SK-N-MC (cell line): ENCODE measurements at places on chromosomes 16 and 17.

DNA sequence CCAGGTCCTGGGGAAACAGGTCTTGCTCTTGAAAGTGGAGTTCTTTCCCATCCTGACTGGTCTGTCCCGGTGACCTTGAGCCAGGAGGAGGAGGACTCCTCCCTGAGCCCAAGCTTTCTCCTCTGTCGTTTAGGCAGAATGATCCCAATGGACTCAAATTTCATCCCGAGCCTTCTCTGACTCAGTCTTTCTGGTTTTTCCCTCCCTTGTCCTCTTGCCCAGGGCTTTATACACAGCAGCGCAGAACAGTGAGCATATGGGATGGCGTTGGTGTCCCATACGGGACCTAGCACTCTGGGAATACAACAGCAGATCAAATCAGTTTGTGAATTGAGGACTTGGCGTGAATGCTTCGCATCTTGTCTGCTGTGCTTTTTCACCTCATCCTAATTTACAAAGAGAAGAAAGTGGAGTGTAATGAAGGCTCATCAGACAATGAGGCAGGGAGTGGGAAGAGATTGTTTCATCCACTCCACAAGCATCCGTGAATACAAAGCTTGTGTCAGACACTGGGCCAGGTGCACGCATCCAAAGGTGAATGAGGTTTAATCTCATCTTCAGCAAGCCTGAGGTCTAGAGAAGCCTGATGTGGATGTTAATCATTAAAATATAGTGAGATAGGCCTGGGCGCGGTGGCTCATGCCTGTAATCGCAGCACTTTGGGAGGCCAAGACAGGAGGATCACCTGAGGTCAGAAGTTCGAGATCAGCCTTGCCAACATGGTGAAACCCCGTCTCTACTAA lies 1.1 kb upstream of the XYLT1 start:
- DNase-seq: no peak

- DNase-seq: no peak
These were observed 21.8 kb downstream of the FAM20A start for GRCh38 chr17:68579194-68579927.

GRCh38 chr17:38577244-38577643 lies 28.5 kb downstream of the SRCIN1 start:
- no peak for DNase-seq

DNA sequence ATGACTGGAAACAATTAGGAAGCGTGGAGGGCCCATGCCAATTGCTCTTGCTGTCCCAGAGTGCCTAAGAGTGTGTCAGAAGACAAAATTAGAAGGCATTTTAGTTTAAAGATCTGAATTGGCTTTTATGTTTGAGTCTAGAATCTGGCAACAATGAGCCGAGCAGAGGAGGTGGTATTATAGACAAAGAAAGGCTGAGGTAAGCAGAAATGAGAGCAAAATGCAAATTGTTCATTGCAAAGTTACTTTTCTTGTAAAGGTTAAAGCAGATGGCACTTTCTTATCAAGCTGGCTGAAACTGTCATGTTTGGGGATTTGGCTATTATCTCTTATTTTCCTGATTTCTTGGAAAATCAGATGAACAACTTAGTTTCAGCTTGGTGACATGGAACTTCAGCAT lies 3.3 kb downstream of the MYL4 start:
- no peak for DNase-seq

GRCh38 chr17:75404731-75405364 lies 630 bp downstream of the GRB2 start:
- DNase-seq: no peak

GRCh38 chr17:51029568-51030463 lies 90.9 kb downstream of the SPAG9 start:
- no peak for DNase-seq

DNA sequence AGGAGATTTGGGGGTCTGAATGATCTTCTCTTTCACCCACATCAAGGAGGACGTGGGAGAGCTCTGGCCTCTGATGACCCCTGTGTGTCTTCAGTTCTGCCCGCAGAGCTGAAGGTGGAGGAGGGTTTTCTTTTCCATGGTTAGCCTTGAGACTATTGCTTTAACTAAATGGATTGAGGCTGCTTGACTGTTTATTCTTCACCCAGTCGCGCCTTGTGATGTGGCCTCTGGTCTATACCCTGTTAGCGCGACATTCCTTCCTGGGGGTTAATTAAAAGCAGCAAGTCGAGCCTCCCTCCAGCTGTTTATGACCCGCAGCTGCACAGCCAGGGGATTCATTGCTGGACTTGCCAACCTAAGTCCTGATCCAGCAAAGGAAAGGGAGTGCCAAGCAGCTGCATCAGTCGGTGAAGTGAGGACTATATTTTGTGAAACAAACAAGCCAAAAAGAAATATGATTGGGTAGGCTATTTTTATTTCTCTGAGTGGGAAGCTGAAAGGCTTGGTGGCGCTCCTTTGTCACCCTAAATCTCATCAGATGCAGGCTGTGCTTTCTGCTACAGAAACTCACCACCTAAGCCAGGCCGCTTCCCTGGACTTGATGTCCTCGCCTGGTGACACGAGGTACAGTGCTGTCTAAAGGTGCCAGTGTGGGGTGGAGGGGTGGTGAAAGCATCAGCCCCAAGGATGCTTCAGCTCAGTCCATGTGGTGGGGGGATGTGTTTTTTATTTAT lies 11.0 kb upstream of the SEC14L1 start:
- DNase-seq: no peak

DNA sequence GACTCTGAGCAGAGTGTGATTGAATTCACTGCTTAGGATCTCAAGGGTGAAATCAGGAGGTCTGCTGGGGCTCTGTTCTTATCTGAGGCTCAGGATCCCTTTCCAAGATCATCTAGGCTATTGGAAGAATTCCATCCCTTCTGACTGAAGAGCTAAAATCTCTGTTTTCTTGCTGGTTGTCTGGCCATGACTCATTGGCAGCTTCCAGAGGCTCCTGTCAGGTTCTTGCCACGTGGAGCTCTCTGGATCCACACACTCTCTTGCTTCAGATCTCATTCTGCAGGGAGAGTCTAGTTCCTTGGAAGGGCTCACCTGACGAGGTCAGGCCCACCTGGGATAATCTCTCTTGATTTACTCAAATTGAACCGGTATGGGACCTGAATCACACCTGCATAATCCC lies 930.7 kb downstream of the CDH8 start:
- no peak for DNase-seq

- DNase-seq: no peak
These were observed 192.5 kb downstream of the CDH13 start for GRCh38 chr16:82819286-82819685.

DNA sequence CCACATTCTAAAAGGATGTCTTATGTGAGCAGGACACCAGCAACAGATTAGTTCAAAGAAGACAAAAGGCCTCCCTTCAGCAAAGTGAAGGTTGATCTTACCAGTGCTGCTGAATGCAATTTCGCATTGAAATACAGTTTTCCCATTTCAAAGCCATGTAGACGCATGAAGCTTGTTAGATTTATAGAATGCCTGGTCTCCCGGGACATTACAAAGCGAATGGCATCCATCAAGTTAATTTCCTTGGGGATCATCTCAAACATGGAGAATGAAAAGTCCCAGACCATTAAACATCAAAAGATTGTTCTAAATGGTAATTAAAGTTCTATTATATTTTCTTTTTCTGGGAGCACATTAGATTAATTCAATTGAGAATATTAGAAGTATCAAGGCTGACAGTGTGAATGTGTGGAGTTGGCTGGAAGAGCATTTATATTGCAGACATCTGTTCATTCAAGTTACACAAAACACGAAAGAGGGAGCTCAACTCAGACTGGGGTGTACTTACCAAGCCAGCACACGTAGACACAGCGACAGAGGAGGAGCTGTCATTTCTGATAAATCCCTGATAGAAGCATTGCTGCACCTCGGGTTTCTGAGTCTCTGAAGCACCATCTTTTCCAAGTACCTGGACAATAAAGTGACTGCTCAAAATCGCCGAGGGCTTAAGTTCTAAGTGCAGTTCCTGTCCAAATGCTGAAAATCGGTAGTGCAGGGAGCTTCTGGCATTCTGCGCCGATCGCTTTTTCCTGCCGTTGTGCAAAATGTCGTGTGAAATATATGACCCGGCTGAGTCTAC lies 3.8 kb downstream of the ADAMTS18 start:
- DNase-seq: no peak

DNA sequence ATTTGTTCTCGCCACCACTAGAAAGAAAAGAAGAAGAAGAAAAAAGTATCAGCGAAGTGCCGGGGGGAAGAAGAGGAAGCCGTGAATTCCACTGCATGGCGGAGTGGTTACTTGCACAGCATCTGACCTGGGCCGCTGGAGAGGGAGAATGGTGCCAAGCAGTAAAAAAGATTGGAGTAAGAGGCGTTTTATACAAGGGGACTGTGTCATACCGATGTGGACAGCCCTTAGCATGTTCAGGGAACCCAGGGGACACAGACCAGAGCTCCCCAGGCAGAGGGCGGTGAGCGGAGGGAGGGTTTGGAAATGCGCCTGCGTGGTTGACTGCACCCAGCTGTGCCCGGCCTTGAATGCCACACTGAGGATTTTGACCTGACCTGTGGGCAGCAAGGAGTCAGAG lies 52.8 kb downstream of the PLXDC1 start:
- no peak for DNase-seq

- no peak for DNase-seq
These were observed 147.6 kb downstream of the XYLT1 start for GRCh38 chr16:17323171-17323570.

GRCh38 chr17:1112875-1113274 lies 66.9 kb downstream of the ABR start:
- no peak for DNase-seq

DNA sequence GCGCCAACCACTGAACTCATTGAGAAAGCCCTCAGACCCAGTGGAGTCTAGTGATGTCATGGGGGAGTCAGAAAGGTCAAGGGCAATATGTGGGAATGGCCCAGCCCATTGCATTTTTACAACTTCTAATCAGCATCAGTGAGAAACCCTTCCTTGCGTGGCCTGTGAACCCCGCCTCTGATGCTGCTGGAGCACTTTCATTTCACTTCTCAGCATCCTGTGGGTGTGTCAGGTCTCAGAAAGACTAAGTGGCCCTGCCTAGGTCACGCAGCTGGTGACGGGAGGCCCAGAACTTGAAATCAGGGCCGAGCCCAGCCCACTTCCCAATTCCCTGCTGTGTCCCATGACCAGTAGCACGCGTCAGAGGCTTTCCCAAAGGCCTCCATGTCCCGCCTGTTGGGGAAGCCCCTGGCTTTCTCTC lies 6.1 kb downstream of the DNAI2 start:
- DNase-seq: no peak

DNA sequence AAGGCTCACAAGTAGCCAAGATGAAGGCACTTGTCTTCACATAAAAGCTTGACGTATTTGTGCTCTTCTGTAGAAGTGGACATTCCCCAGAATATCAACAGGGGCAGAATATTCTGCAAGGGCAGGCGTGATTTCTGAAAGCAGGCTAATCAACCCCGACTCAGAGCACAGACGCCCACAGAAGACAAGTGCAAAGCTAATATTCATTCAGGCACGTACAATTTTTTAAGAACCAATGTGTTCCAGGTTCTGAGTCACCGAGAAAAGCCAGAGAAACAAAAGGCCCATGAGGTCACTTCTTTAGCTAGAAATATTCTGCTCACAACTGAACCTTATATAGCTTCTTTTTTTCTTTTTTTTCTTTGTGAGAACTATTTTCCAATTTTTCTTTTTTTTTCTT lies 121.6 kb downstream of the DNAH9 start:
- no peak for DNase-seq

- DNase-seq: no peak
These were observed 8.8 kb upstream of the ZFP1 start for GRCh38 chr16:75139498-75139897.

DNA sequence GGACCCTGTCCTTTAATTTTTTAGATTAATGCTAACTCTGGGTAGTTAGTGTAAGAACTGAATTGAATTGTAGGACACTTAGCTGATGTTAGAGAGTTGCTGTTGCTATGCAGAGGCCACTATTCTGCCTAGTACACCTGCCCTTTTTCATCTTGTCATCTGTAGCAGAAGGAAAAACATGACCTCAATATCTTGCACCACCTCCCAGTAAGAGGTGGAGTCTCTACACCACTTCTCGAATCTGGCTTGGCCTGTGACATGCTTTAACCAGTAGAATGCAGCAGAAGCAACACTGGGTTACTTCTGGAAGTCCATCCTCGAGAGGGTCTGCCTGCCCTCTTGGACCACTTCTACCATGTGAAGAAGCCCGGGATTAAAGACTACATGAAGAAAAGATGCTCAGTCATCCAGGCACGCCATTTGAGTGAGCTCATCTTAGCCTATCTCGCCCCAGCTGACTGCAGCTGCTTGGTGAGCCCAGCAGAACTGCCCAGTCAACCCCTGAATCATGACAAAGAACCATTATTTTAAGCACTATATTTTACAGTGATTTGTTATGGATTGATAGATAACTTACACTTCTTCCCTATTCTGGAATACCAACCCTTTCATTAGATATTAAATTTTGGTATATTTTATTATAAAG lies 153.5 kb downstream of the MYO1D start:
- no peak for DNase-seq

- DNase-seq: no peak
These were observed 13.7 kb upstream of the LGALS3BP start for GRCh38 chr17:78993241-78993956.

DNA sequence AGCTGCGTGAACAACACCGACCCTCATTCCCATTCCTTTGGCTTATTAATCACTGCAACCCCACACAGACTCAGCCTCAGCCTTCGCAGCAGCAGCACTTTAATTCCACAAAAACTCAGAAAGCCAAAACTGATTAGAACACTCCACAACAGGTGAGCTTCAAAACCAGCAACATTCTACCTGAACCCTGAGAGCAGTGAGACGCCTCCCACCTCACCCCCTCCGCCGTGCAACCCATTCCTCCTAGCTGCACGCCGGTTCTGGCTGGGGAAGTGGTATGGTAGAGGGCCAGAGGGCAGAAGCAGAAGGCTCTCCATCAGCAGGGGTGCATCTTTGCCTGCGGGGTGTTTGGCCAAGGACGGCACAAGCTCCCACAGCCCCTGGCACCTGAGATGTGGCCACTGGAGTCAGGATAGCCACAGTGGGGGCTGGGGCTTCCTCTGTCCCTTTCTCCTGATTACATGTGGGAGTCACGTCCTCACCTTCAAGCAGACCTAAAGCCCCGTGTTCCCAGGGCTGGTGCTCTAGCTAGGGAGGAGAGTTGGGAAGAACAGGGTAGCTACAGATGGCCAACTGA lies 1.6 kb downstream of the BORCS6 start:
- DNase-seq: no peak

- DNase-seq: no peak
These were observed 16.1 kb upstream of the CRK start for GRCh38 chr17:1471911-1472821.

GRCh38 chr16:81461766-81462165 lies 17.2 kb downstream of the CMIP start:
- DNase-seq: no peak
